NCI-H1048 (cell line): ENCODE measurements at places on chromosomes 5 and 9.

DNA sequence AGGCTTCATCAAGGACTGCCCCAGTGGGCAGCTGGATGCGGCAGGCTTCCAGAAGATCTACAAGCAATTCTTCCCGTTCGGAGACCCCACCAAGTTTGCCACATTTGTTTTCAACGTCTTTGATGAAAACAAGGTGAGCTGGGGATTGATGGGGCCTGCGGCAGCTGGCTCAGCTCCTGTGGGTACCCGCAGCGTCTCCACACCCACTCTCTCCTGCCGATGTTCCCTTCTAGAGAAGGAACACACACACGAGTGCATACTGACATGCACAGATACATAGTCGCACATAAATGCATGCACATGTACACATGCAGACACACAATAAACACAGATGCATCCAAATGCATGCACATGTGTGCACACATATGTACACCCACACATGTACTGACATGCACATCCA lies 45.6 kb downstream of the NCS1 start:
- DNase-seq = no peak

- DNase-seq = no peak
Measured at GRCh38 chr5:73983644-73984043, 357.6 kb downstream of the ARHGEF28 start.

- no peak for DNase-seq
Measured at GRCh38 chr5:169637085-169637548, at the start of gene DOCK2. DOCK2 (plus strand) TSS chr5:169637275; CDS start chr5:169637327, 52 bp downstream.

- DNase-seq = no peak
Measured at GRCh38 chr9:99793528-99793927, 28.2 kb upstream of the NR4A3 start.

- no peak for DNase-seq
Measured at GRCh38 chr9:110700953-110701352, 32.4 kb downstream of the MUSK start.

GRCh38 chr5:149452007-149452664 lies 73.0 kb upstream of the IL17B start:
- DNase-seq = no peak

DNA sequence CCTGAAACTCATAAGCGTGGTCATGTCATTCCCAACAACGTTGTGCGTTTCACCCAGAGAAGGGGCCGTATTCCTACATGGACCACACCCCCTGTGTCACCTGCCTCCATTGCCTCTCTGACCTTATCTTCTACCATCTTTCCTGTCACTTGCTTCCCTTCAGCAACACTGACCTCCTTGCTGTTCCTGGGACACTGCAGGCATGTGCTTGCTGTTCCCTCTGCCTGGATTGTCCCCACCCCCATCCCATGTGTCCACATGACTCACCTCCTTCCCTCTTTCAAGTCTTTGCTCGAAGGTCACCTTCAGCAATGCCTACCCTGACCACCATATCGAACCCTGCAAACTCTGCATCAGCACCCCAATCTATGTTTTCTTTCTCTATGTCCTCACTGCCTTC lies 133.2 kb upstream of the ZNF618 start:
- no peak for DNase-seq

DNA sequence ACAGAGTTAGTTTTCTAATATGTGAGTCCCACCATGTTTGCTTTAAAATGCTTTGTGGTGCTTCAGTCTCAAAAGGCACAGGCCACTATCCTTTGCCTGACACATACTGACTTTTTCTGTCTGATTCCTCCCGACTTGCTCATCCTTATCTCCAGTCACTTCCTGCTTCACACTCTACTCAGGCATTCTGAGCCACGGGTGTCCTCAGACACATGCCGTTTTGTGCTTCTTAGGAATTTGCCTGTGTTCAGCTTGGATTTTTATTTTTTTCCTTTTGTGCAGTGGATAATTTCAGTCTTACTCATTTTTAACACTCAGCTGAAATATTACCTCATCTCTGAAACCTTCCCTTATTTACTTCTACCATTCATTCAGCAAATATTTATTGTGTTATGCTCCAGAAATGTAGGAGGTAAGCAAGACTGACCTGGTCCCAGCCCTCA lies 54.1 kb downstream of the MAN2A1 start:
- DNase-seq = no peak

- no peak for DNase-seq
Measured at GRCh38 chr9:98538626-98539031, 170.1 kb downstream of the GABBR2 start.

- DNase-seq = no peak
Measured at GRCh38 chr5:78587775-78588291, 60.7 kb downstream of the LHFPL2 start.

- no peak for DNase-seq
Measured at GRCh38 chr5:137061382-137061781, 437.7 kb downstream of the SPOCK1 start.

DNA sequence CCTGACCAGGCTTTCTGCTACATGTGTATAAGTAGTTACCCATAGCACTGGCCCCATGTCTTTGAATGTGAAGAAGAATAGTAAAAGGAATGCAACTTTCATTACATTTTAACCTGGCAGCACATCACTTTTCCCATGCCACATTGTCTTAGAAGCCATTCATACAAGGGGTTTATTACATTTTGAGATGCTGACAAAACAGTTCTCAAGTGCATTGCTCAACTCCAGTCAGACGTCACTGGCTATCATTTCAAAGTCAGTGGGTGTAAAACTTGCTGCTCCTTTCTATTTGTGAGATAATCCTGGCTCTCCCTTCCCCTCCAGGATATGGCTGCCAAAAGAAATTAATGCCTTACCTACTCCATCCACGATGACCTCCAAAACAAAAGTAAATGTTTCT lies 97.0 kb upstream of the VCAN start:
- DNase-seq = no peak

GRCh38 chr5:72917371-72917776 lies 38.5 kb upstream of the FCHO2 start:
- DNase-seq = no peak

DNA sequence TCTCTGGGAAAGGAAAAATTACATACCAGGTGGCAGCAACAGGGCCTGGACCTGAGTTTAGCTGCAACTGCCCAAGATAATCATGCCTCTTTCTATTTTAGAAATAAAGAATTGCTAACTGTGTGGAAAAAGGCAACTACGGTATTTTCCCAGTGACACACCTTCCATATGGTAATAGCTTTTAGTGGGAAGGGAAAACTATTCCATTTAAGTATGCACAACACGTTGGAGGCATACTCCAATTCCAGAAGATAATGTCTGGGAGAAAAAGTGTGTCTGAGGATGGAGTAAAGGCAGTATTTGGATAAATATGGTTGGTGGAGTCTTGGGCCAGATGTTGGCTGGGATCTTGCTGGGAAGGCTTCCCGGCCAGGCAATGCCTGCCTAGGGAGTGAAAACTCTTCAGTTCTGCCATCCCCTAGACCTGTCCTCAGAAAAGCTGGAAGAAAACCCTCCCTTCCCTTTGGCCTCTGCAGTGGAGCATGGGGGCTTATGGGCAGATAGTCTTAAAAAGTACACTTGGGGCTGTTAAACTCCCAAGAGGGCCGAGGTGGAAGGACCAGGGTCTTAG lies 40.6 kb downstream of the SH3PXD2B start:
- no peak for DNase-seq

- DNase-seq = no peak
Measured at GRCh38 chr5:37552770-37553719, 173.9 kb downstream of the WDR70 start.

GRCh38 chr9:32841314-32841713 lies 58.0 kb downstream of the TMEM215 start:
- no peak for DNase-seq

DNA sequence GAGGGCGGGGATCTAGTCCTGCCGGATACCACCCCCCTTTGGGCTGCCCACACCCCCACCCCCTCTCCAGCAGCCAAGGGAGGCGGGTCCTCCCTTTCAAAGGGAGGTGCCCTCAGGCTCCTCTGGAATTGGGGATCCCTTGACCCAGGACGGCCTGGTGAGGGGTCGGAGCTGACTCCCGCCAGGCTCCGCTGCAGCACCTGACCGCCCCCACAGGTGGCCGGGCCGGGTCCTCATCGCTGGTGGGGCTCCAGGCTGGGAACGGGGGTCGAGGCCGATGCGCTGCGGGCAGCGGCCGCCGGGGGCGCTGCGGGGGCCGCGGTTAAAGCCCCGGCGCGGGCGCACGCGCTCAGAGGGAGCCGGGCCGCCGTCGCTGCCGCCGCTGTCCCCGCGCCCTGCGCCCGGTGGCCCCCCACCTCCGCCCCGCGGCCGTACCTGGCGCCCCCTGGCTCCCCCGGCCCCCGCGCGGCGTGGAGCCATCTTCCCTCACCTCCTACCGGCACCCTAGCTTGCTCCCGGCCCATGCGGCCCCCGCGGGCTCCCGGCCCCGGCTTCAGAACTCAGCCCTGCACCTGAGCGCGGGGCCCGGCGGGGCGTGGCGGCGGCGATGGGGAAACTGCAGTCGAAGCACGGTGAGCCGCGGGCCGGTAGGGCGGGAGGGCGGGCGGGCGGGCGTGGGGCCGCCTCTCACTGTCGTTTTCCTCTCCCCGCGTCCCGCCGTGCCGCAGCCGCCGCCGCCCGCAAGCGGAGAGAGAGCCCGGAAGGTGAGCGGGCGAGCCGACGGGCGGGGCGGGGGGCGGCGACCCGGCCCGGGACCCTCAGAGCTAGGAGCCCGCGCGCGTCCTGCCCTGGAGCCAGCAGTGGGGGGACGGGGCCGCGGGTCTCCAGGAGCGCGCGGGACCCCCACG lies at the start of gene NKD2:
TSS of gene NKD2 (plus strand) at position 352 of the 908 bp plus-strand sequence. CDS start at position 608, 256 bp downstream.
- peak; percentile 15 for DNase-seq

DNA sequence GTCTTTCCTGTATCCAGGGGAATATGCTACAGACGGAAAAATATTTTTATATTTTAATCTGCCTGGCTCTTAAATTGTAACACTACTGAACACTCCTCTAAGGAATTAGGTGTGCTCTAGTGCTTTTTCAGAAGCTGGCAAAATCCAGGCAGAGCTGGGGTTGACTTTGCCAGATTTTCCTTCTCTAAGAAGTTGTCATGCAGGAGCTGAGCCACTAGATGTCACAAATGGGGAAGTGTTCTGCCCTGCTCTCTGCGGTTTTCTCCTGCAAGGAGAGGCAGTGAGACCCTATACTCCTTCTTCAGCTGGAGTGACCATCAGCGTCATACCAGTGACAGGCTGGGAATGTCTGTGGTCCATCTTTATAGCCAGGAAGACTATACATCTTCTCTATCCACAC lies 112.5 kb downstream of the HAPLN1 start:
- no peak for DNase-seq

GRCh38 chr5:73638344-73639095 lies 12.5 kb downstream of the ARHGEF28 start:
- no peak for DNase-seq

- DNase-seq = no peak
Measured at GRCh38 chr5:180825768-180826525, 23.3 kb upstream of the MGAT1 start.

DNA sequence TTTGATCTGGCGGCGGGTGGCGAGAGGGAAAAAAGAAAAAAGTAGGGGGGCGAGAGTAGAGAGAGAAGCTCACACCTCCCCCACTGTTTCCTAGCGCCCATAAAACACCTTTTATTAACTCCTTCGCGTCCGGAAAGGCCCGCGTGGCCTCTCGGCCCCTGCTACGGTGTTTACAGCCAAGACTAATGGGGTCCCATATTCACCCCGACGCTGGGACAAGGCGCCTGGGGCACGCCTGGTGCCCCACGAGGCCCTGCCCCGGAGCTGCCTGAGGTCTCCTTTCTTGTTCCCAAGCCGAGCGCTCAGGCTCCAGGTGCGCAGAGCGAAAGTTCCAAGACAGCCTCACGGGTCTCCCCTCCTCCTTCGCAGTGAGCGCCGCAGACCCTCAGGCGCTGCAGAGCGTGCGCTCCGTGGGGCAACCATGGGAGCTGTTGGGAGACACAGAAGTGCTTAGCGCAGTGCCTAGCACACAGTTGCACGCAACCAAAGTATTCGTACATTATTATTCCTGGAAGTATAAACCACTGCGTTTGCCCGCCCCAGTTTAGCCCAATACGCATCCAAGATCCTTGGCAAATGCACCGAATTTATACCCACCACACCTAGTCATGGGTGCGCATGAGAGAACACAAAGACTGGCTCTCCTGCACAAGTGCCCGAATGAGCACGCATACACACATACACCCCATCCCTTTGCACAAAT lies 4.3 kb downstream of the HAND1 start:
- DNase-seq = no peak

DNA sequence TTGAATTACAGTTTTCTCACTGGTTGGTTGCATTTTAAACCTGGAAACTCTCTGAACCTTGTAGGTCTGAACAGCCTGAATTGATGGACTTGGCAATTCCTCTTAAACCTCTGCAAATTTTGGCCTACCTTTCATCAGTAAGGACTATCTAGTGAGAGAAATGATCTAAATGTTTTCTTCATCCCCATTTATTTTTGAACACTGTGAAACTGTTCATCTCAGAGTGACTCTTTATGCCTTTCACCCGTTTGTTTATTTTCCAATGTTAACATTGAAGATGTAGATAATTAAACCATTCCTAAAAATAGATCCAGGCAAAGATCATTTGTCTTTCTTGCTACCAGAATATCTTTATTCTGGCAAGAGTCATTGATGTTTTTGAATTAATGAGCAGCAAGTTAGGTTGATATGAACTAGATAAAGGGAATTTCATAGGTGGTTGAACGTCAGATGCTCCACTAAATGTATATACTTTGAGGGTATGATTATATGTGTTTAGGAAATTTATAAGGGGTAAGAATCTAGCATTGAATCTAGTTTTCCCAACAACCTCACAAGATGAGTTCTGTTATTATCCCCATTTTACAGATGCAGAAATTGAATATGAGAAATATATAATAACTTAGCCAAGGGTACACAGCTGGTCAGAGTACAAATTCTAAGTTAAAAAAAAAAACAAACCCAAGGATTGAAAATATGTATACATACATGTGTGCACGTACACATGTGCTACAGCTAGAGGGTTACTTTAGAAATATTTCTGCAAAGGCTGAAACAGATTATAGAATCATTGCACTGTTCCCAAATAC lies 3.4 kb downstream of the CPEB4 start:
- DNase-seq = no peak

GRCh38 chr5:137365126-137365865 lies 133.8 kb downstream of the SPOCK1 start:
- no peak for DNase-seq

DNA sequence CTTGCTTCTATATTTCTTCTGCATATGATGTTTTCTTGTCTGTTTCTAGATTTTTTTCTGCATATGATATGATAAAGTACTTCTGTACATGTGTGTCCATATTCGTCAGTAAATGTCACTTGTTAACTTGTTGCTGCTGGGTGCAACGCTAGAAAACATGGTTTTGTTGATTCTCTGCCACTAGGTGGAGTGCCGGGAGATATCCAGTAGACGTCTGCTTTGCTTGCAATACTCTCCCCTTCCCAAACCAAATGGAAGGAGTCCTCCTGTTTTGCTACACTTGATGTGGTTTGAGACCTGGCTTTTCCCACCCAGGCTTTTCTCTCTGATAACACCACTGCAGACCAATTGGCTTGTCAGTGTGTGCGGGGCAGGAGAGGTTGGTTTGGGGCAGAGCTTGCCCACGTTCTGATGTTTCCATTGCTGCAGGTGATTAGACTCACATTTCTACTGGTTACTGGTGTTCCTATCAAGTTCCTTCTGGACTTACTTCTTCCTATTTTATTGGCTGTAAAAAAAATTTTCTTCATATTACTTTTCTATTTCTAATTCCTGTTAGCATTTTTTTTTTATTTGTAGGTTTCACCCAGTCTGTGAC lies 900.0 kb upstream of the CDH10 start:
- DNase-seq = no peak
